Natural killer cell (primary cell): ENCODE measurements at places on chromosomes 12 and 14. TPM values are rescaled to one million over a fixed set of nuclear protein-coding genes. Genes with fewer than 3 reads are reported as not detected.

- no peak overlapping the region for H3K27ac ChIP-seq
- no peak for DNase-seq
- H3K4me1 ChIP-seq: peaks cover 17% of the 10 kb centered on the region
- peaks cover 66% of the 10 kb centered on the region for H3K36me3 ChIP-seq
- H3K27me3 ChIP-seq: no peaks in the 10 kb centered on the region
- no peak overlapping the region for H3K4me3 ChIP-seq
These were observed 55.6 kb upstream of the OR5AU1 start for GRCh38 chr14:21211509-21211908.

GRCh38 chr12:32069071-32069470 is 37.6 kb upstream of the BICD1 start:
- H3K27me3 ChIP-seq: no peaks in the 10 kb centered on the region
- H3K4me1 ChIP-seq: no peaks in the 10 kb centered on the region
- H3K36me3 ChIP-seq: no peaks in the 10 kb centered on the region
- H3K4me3 ChIP-seq: no peak overlapping the region

The TAS2R8 gene
- not detected for total RNA-seq

GRCh38 chr14:93788293-93788542 is at the start of gene PRIMA1:
Gene PRIMA1, minus strand, starts transcription at chr14:93788485. Its CDS starts 767 bp downstream, at chr14:93787718.
- H3K4me3 ChIP-seq: no peak within 1 kb of the TSS
- H3K4me1 ChIP-seq: no peaks in the 10 kb centered on the region
- no peak within 1 kb of the TSS for H3K27ac ChIP-seq
- DNase-seq: no peak

GRCh38 chr12:30928356-30929244 is 2.1 kb downstream of the TSPAN11 start:
- DNase-seq: no peak
- no peaks in the 10 kb centered on the region for H3K36me3 ChIP-seq
- H3K4me3 ChIP-seq: no peak overlapping the region
- no peak overlapping the region for H3K27ac ChIP-seq
- H3K4me1 ChIP-seq: no peaks in the 10 kb centered on the region
- peaks cover 9% of the 10 kb centered on the region for H3K27me3 ChIP-seq

DNA sequence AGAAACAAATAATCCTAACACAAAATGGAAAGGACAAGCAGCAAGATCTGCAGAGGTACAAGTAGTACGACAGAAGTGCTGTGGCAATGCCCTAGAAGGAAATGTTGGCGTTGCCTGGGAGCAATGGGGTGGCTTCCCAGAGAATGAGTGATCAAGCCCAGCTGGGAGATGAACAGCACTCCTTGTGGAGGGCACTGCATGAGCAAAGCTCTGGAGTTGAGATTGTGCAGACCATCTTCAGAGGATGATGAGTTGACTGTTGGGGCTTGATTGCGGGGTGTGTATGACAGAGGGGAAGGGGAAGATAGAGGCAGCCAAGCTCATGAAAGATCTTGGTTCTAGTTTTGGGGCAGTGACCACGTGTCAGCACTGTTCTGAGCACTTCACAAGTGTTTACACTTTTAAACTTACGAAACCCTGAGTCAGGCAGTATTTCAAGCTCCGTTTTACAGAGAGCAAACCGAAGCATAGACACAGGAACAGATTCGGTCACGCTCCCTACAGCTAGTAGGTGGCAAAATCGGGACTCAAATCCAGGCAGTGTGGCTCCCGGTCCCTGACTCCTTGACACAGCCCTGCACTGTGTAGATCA is 127.2 kb upstream of the LHX5 start:
- H3K36me3 ChIP-seq: no peaks in the 10 kb centered on the region
- H3K27ac ChIP-seq: no peak overlapping the region
- H3K4me1 ChIP-seq: no peaks in the 10 kb centered on the region
- no peak for DNase-seq

GRCh38 chr12:111056618-111057521 is 136.5 kb upstream of the MYL2 start:
- no peak overlapping the region for H3K4me3 ChIP-seq
- H3K27ac ChIP-seq: peak overlapping the region; percentile 83
- no peaks in the 10 kb centered on the region for H3K27me3 ChIP-seq

GRCh38 chr14:90696720-90697119 is 119.5 kb downstream of the TTC7B start:
- H3K36me3 ChIP-seq: no peaks in the 10 kb centered on the region
- H3K27me3 ChIP-seq: no peaks in the 10 kb centered on the region
- H3K4me1 ChIP-seq: no peaks in the 10 kb centered on the region
- H3K27ac ChIP-seq: no peak overlapping the region

GRCh38 chr14:101373690-101374295 is 187.5 kb upstream of the DIO3 start:
- no peak overlapping the region for H3K27ac ChIP-seq
- H3K36me3 ChIP-seq: no peaks in the 10 kb centered on the region
- H3K4me1 ChIP-seq: no peaks in the 10 kb centered on the region

- peaks cover 7% of the 10 kb centered on the region for H3K27me3 ChIP-seq
- DNase-seq: no peak
- H3K36me3 ChIP-seq: no peaks in the 10 kb centered on the region
- H3K4me3 ChIP-seq: no peak overlapping the region
- H3K4me1 ChIP-seq: no peaks in the 10 kb centered on the region
These were observed 17.8 kb downstream of the GUCY2C start for GRCh38 chr12:14678547-14679150.

DNA sequence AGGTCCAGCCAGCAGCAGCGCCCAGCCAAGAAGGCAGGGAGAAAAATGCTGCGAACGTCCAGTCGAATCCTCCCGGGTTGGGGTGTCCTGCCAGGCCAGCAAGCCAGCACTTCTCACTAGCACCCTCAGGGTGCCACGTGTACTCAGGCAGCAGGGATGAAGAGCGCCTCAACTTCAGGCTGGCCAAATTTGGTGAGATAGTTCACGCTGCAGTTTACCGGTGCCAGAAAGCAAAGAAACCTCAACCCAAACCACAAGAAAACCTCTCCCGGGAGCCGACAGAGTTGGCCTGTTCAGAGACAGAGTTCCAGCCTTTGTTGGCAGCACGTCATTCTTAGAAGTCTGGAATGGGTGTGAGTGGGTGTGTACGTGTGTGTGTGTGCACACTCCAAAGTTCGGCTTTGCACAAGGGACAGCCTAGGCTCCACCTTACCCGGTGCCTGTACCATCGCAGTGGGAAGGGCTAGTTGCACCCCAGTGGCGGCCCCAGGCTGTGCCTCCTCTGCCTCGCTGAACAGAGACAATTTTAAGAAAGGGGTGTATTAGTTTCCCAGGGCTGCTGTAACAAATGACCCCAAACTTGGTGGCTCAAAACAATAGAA is 42.1 kb downstream of the ELK3 start:
- peaks cover 63% of the 10 kb centered on the region for H3K4me1 ChIP-seq
- no peaks in the 10 kb centered on the region for H3K27me3 ChIP-seq

DNA sequence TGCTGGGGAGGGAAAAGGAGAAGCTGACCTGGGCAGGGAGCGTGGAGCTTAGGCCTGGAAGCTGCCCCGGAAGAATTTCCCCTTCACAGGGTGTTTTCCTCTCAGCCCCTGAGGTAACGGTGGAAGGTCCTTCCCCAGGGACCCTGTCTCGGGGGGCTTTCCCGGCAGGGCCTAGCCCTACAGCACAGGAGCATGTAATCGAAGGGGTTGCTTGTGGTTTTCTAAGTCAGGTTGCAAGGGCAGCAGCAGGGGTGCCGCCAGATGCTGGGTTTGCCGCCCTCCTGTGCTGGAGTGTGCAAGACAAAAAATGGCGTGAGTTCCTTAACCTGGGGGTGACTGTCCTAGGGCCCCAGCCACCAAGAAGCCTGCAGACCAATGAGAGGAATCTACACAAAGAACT is 1.6 kb upstream of the KRT74 start:
- no peaks in the 10 kb centered on the region for H3K36me3 ChIP-seq
- no peak overlapping the region for H3K27ac ChIP-seq
- no peak for DNase-seq
- H3K4me3 ChIP-seq: no peak overlapping the region
- peaks cover 10% of the 10 kb centered on the region for H3K27me3 ChIP-seq
- H3K4me1 ChIP-seq: peaks cover 23% of the 10 kb centered on the region

DNA sequence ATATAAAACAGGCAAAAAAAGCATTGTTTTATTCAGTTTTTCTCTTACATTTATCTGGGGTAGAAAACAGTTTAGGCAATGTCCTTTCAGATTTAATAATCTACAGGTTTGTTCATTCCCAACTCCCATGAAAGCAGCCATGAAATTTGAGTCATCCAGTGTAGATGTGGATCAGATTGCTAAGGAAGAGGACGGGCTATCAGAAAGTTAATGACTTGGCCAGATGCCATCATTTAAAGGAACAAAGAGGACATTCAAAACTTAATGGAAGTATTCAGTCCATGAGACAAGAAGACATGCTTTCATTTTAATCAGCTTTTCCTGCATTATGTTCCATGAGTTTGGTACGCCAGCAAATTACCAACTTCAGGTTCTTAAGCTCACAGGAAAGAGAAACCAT is 31.1 kb upstream of the POC1B start:
- H3K4me3 ChIP-seq: no peak overlapping the region
- no peaks in the 10 kb centered on the region for H3K27me3 ChIP-seq
- H3K36me3 ChIP-seq: no peaks in the 10 kb centered on the region

- no peaks in the 10 kb centered on the region for H3K27me3 ChIP-seq
- H3K36me3 ChIP-seq: no peaks in the 10 kb centered on the region
- peak; percentile 83 for DNase-seq
These were observed 167.5 kb downstream of the BTG1 start for GRCh38 chr12:91978143-91978542.

DNA sequence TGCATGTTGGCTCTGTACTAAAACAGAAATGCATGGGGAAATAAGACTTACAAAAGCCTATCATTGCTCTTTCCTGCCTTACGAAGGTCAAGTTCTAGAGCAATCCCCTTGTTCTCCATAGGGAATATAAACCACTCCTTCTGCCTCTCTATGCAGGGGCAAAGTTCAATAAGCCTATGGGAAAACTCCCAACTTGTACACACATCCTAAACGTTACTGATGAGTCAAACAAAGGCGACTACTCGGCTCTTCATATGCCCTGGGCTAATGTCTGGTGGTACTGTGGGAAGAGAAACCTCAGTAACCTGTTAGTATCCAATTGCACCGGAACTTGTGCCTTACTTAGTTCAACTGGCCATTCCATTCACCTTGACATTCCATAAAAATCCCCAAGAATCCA is 32.7 kb downstream of the PRMT8 start:
- no peaks in the 10 kb centered on the region for H3K36me3 ChIP-seq
- H3K4me1 ChIP-seq: no peaks in the 10 kb centered on the region
- no peak overlapping the region for H3K4me3 ChIP-seq
- no peak overlapping the region for H3K27ac ChIP-seq
- no peaks in the 10 kb centered on the region for H3K27me3 ChIP-seq
- no peak for DNase-seq

The LRCOL1 gene
- total RNA-seq: not detected

GRCh38 chr14:87179936-87180335 is 813.0 kb downstream of the GALC start:
- no peak overlapping the region for H3K4me3 ChIP-seq
- DNase-seq: no peak
- H3K36me3 ChIP-seq: no peaks in the 10 kb centered on the region
- no peaks in the 10 kb centered on the region for H3K27me3 ChIP-seq

The LHX5 gene
- not detected for total RNA-seq

DNA sequence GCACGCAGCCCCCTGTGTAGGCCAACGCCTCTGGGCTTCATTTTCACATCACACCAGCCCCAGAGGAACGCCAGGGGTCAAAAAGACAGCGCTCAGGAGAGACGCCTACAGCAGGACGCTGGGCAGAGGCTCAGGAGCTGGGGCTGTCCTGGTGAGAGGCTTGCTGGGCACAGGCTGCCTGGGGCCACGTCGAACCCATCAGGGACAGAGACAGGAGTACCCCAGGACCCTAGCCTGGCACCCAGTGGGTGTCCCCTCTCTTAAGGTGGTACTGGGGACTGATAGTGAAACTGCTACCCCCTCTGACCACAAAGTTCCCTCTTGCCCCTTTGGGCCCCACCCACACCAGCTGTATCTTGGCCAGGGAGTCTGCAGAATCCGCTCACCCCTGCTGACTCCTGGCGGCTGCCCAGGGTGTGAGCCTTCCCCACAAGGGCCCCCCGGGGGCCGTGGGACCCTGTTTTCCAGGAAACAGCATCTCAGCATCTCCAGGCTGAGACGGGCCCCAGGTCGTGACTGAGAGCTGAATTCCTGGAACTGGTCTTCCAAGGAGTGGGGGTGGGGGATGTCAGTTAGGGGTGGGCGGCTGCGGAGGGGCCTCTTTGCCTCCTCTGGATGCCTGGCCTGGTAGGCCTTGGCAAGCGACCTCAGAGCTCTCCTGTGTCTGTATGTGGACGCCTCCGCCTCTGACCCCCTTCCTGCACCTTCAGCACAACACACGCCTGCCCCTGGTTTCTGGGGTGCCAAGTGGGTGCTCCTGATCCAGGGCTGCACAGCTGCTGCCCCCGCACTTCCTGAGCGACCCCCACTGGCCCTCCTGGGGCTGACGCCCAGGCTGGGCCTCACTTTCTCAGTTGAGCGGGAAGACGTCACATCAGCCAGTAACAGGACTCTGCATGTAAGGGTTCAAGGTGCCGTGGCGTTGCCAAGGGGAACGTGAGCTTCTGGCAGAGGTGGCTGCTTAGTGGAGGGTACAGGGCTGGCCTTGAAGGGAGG is 321.9 kb upstream of the RTL1 start:
- no peaks in the 10 kb centered on the region for H3K36me3 ChIP-seq
- H3K4me1 ChIP-seq: no peaks in the 10 kb centered on the region
- no peak for DNase-seq
- no peak overlapping the region for H3K27ac ChIP-seq
- H3K27me3 ChIP-seq: no peaks in the 10 kb centered on the region
- H3K4me3 ChIP-seq: no peak overlapping the region

The SLC7A7 gene
- 9.6 TPM for total RNA-seq
